Activated naive CD4-positive, alpha-beta T cell treated with Interleukin-2 at 50 U/mL for 16 hours (primary cell): ENCODE measurements at places on chromosomes 4 and X.

- DNase-seq = peak; percentile 18
These were observed 1.7 kb downstream of the CTBP1 start for GRCh38 chr4:1246901-1247863.

DNA sequence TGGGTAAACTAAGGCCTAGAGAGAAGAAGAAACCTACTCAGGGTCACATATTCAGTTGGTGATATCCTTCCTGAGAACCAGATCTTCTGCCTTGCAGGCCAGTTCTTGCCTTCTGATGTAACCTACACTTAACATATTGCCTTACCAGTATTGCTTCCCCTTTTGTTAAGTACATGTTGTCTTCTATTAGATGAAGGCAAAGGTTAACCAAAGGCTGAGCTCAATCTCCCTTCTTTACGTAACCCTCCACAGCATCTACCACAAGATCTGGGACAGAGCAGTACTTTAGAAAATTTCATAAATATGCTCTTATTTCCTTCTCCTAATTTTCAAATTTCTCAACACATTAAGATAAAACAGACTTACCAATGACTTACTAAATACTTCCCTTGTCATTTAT, 474.4 kb downstream of the SH2D1A start:
- no peak for DNase-seq

DNA sequence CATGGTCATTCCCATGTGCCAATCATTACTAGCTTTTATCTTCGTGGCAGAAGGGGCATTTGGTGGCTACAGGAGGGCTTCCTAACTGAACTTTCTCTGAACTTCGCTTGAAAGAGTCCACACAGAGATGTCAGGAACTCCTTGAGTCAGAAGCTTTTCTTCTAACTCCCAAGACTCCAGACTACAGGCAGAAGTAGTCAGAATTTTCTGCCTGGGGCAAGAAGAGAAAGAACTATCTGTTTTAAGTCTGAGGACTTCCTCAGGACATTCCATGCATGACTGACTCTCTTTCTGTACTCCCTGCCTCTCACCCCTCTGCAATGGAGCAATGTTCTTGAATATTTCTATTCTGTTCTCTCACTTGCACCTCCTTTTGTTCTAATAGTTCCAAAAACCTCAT, 170.5 kb upstream of the TBC1D9 start:
- no peak for DNase-seq

- no peak for DNase-seq
These were observed 11.3 kb upstream of the RTL5 start for GRCh38 chrX:72142794-72143608.

DNA sequence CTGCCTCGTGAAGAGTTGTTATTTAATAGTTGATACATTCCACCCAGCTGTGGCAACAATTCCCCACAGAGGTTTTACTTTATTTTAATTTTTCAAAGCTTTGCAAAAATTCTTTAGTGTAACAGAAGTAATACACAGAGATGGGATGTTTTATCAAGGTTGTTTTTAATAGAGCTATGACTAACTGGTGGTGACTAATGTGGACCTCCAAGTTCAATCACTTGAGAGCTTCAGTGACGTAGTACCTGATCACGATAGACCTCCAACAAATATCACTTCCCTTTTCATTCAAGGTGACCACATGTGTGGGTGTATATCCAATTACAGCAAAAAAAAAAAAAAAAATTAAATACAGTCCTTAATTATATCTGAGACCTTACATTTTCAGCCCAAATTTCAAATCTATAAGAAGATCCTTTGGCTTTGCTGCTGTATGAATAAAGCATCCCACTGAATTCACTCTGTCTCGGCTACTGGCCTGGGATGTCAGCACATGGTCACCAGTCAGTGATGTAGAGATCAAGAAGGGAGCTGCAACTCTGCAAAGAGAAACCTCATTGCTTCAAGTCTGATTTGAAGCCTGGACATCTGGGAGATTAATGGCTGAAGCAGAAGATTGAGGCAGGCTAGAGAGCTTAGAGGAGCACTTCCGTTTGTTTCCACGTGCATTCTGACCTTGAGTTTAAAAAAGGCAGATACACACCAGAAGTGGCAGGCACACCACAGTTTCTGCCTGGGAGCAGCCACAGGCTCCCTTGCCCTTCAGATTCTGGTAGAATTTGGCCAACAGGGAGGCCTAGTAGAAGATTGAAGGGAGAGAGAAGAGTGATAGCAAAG, 345.9 kb upstream of the NOCT start:
- no peak for DNase-seq

DNA sequence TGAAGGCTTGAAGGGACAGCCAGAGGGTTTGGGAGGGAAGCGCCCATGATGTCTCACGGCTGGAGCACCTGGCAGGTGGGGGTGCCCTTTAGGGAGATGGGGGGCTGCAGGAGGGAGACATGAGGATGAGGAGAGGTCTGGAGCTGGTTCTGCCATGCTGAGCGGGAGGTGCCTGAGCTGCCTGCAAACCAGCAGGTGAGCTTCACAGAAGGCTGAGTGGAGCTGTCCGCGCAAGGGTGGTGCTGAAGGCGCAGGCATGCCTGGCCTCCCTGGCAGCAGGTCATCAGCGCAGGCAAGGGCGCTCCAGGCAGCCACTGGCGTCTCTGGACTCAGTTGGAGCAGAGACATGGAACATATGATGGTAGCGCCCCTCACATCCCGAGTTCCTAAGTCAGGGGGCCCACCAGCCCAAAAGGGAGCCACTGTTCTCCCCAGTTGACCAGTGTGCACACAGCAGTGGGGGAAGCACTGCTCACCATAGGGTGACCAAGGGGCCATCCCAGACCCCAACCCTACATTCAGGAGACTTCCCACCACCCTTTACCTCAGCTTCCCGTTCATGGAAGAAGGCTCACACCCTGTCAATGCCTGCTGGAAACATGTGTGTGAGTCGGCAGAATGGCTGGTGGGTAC, 25.8 kb downstream of the ADRA2C start:
- DNase-seq = no peak

GRCh38 chrX:13658602-13659001, 5.7 kb downstream of the TCEANC start:
- DNase-seq = no peak

DNA sequence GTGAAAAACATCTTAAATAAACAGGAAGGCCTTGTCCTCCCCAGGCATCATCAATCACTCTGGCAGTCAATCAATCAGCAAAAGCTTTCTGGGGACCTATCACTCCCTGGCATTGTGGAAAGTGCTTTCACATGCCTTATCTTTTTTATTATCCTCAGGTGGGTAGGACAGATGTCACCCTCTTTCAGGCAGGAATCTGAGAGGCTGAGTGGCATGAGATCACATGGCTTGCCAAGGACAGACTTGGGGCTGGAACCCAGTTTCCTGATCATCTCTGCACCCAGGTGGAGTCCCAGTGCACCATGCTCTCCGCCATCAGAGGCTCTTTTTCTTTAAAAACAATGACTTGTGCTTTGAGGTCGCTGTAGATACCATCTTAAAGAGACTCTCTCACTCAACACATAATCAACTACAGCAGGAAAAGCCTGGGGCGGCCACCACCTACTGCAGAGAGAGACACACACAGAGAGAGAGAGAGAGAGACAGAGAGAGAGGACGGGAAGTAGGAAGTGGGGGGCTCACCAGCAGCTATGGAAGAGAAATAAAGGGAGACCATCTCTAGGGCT, 282.7 kb downstream of the PTTG2 start:
- DNase-seq = peak; percentile 4

DNA sequence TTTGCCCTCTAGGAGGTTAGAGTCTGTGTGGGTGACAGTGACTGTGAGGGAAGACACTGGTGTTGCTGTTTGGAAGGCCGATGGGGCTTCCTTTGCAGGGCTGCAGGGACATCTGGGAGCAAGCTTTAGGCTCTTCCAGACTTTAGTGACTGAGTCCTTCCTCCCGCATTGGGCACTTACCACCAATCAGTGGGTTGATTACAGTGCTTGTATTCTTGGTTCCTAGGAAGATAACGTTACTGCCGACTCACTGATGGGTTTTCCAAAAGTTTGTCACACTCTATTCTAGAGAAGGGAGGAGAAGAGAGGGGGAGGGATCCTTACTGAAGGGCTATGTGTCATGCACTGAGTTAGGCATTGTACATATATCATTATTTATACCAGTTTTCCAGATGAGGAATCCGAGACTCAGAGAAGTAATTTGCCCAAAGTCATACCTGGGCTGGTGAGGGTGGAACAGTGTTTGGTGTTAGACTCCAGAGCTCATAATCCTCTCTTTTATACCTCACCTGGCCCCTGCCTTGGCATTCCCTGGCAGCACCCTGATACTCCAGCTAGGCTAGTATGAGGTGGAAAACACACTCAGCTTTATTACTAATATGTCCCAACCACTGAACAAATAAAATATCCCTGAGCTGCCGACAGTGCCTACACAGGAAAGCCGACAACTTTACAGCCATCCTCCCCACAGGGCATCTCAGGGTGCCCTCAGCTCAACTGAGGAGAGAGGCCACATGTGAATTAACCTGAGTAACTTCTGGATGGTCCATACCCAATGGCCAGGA, 3.8 kb downstream of the CHST7 start:
- DNase-seq = no peak

GRCh38 chr4:152896811-152897210, 39.3 kb upstream of the FHDC1 start:
- no peak for DNase-seq

DNA sequence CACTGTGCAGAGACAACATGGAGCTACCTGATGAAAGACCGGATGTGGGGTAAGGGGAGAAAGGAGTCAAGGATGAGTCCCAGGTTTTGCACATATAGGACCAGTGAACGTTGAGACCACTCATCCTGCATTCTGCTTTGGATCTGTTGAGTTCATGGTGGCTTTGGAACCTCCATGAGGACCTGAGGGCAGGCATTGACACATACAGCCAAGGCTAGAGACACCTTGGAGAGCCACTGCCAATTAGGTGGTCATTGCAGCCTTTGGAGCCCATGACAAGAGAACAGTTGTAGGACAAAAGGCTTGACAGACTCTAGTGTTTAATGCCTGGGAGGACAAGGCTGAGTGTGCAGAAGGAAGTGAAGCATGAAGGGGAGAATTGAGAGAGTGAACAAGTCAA, 87.9 kb downstream of the STK32B start:
- DNase-seq = no peak

DNA sequence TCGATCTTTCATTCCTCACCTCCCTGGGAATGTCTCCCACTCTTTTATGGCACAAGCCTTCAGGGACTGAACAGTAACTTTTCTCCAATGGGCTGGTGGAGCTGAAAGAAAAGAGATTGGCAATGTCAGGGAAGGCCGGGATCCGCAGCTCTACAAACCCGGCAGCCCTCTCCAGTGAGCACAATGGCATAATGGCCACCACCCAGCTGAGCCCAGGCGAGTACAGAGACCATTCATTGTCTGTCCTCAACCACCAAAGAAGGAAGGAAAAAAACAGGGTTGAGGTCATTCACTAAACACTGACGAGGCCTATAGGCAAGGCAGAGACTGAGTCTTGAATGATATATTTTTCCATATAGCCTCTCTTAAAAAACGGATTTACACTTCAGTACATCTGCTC, 3.6 kb downstream of the GEMIN8 start:
- no peak for DNase-seq

DNA sequence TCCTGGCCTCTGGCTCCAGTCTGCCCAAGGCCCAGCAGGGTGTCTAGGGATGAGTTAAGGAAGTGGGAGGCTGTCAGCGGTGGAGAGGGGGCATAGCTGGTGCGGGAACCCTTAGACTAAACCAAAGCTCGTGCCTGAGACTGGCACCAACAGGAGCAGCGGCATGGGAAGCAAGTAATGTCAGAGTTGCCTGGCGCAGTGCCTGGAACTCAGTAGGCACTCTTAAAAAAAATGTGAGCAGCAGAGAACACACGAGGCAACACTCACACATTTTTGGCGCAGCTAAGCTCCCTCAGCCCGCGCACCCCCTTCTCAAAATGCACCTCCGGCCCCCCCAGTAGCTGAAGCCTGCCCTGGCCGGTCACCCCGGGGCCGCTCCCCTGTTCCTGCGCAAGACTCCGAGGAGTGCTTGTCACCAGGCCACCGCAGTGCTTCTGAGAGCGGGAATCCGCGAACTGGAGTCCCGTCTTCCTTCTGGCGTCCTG, 583 bp downstream of the GABRE start:
- no peak for DNase-seq

- DNase-seq = no peak
These were observed 10.8 kb upstream of the PPEF1 start for GRCh38 chrX:18696653-18697052.

DNA sequence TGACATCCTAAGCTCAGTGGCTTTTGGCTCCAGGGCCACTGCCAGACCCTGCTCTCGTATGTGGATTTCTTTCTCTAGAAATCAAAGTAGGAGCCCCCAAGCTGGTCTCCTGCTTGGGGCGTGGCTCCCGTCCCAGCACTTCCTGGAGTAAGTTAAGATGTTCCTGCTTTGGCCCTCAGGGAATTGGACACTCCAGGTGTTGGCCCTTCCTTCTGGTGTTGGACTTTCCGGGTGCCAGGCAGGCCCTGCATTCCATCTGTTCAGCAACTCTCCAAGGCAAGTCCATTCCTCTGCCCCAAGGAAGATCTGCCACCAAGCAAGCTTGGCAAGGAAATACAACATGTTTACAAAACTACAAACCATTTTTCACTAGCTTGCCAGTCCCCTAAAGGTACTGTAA, 22.1 kb upstream of the GPC4 start:
- DNase-seq = no peak

- DNase-seq = no peak
These were observed 245.1 kb downstream of the PPP3CA start for GRCh38 chr4:101102114-101102742.

- no peak for DNase-seq
These were observed 131.3 kb downstream of the FAAH2 start for GRCh38 chrX:57417827-57418226.

GRCh38 chr4:61648264-61648663, 448.1 kb downstream of the ADGRL3 start:
- no peak for DNase-seq

GRCh38 chr4:107718351-107718965, 1.6 kb downstream of the PAPSS1 start:
- no peak for DNase-seq

DNA sequence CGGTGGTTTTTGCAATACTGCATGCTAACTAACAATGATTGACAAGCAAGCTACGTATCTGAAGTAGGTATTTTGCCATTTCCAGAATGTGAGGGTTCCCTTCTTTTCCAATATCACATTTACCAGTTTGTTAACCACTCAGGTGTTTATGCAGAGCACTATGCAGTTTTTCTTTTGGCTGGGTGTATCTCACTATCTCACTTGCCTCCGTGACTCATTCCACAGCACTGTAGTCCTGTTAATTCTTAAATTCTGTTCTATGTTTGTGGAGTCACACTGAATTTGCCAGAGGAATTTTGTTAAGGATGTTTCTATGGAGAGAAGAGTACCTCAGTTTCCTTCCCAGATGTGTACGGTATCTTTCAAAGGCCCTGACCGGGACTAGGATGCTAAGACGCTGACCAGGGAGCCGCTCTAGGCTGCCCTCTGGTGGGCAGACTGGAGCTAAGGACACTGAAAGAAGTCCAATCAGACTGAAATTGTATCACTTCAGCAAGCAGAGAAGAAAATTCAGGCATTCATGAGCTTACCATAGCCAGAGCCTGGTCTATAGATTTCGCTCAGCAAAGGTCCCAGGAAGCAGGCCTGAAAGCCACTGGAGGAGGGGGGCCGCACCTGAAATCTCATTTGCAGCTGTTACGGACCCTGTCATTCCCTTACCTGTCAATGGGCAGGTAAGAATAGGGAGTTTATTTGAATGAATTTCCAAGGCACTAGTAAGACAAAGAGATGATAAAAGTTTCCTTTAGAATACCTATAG, 388.4 kb upstream of the SPOCK3 start:
- DNase-seq = peak; percentile 4
